ENCODE measurements at places on chromosomes 3 and 15. TPM values are rescaled to one million over a fixed set of nuclear protein-coding genes. Genes with fewer than 3 reads are reported as not detected.

GRCh38 chr15:96053781-96054428 is 276.6 kb upstream of the NR2F2 start:
- no peak for DNase-seq
- H3K36me3 ChIP-seq = no peaks in the 10 kb centered on the region
- no peaks in the 10 kb centered on the region for H3K27me3 ChIP-seq
- H3K4me1 ChIP-seq = peaks cover 14% of the 10 kb centered on the region

GRCh38 chr3:39499651-39500273 is 32.3 kb downstream of the MOBP start:
- H3K4me3 ChIP-seq = no peak overlapping the region
- H3K27me3 ChIP-seq = peaks cover 23% of the 10 kb centered on the region
- DNase-seq = no peak
- no peaks in the 10 kb centered on the region for H3K4me1 ChIP-seq

GRCh38 chr3:136954980-136955780 is 2.6 kb upstream of the IL20RB start:
- no peak for DNase-seq
- peak overlapping the region; percentile 49 for H3K27ac ChIP-seq
- H3K4me3 ChIP-seq = no peak overlapping the region
- no peaks in the 10 kb centered on the region for H3K27me3 ChIP-seq

DNA sequence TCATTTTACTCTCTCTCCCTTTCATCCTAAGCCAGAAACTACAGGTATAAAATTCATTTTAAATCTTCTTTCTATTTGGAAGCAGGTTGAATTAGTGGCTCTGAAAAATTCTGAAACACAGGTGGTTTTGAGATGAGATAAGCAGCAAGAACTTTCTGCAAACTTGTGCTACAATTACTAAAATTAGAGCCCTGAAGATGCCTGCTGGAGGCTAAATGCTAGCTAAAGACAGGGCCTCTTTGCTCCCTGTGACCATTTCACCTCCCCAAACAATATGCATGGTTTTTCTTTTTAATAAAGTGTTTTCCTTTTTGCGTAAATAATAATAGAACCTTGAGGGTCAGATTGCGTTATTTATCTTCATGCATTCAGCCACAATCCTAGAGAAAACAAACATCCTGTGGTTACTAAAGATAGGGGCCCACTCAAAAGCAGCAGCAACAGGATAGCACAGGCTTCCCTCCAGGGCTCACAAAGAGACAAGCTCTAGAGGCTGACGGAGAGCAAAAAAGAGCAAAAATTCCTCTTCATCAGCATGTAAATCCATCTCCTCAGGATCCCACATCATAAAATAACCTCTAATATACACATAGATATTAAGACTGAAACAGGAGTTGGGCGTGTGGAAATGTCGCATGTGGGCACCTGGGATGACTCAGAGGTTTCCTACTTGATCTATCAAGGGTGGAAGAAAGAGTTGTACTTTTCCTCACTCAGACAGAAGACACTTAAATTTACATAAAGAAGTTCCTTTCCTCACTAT is 26.5 kb upstream of the CP start:
- peak overlapping the region; percentile 37 for H3K27ac ChIP-seq
- H3K36me3 ChIP-seq = no peaks in the 10 kb centered on the region
- no peak for DNase-seq
- H3K4me3 ChIP-seq = no peak overlapping the region
- peaks cover 50% of the 10 kb centered on the region for H3K4me1 ChIP-seq
- H3K27me3 ChIP-seq = no peaks in the 10 kb centered on the region

DNA sequence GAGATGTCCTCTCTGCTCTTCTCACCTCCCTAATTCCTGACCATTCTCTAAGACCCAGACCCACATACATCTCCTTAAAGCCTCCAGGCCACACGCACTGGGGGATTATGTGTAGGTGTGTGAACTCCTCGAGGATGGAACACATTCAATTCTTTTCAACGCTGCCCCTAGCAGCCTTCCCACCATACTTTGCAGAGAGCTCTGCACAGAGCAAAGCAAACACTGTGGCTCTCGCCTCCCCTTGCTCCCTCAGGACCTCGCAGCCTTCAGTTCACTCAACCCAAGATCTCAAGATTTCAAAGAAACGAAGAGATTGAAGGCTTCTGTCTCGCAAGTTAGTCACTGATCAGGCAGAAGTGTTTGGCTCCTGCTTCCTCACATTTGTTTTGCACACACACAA is 6.0 kb downstream of the ACTC1 start:
- peaks cover 4% of the 10 kb centered on the region for H3K4me1 ChIP-seq
- H3K4me3 ChIP-seq = no peak overlapping the region
- peaks cover 36% of the 10 kb centered on the region for H3K27me3 ChIP-seq
- no peak for DNase-seq

GRCh38 chr3:179902061-179902460 is 134.7 kb downstream of the PEX5L start:
- peaks cover 25% of the 10 kb centered on the region for H3K27me3 ChIP-seq
- DNase-seq = no peak
- no peak overlapping the region for H3K4me3 ChIP-seq

GRCh38 chr3:78368636-78369345 is 1328.9 kb downstream of the ROBO2 start:
- H3K4me3 ChIP-seq = no peak overlapping the region
- H3K27ac ChIP-seq = no peak overlapping the region
- no peak for DNase-seq
- H3K27me3 ChIP-seq = no peaks in the 10 kb centered on the region
- no peaks in the 10 kb centered on the region for H3K36me3 ChIP-seq

DNA sequence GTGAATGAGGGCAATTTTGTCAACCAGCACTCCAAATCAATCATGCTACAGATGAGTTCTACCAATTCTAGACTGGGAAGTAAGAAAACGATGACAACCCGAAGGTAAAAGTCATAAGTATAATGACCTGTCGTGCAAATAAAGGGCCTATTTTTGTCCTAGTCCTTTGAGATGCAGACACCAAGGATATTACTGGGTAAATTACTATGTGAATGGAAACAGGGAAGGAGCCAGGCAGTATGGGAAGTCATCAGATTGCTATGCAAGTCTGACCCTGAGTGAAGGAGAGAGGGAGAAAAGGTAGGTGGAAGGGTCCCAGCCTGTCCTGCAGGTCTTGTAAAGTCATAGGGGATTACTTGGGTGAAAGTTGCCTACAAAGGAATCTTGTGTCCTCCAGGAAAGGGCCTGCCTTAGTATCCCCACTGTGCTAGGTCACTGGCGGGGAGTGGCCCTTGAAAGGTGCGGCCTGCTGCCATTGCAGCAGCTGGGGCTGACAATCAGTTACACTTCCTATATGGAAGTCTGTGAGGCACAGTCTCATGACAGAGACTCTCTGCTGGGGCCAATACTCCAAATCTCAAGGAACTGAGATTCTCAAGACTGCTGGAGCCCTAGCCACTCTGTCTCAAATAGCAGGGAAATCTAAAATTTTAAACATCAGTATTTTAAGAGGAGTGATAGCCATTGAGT is 149.9 kb upstream of the SLC2A2 start:
- no peak for DNase-seq
- peak overlapping the region; percentile 90 for H3K27ac ChIP-seq
- H3K4me1 ChIP-seq = peaks cover 35% of the 10 kb centered on the region

- no peaks in the 10 kb centered on the region for H3K27me3 ChIP-seq
- H3K36me3 ChIP-seq = peaks cover 3% of the 10 kb centered on the region
- DNase-seq = peak; percentile 61
- no peak overlapping the region for H3K27ac ChIP-seq
Observed at GRCh38 chr3:126964950-126965349, 18.0 kb upstream of the PLXNA1 start.

- peaks cover 54% of the 10 kb centered on the region for H3K4me1 ChIP-seq
- no peak for DNase-seq
- H3K4me3 ChIP-seq = peak overlapping the region; percentile 82
- peak overlapping the region; percentile 99 for H3K27ac ChIP-seq
Observed at GRCh38 chr15:59687836-59688235, 1.3 kb downstream of the BNIP2 start.

DNA sequence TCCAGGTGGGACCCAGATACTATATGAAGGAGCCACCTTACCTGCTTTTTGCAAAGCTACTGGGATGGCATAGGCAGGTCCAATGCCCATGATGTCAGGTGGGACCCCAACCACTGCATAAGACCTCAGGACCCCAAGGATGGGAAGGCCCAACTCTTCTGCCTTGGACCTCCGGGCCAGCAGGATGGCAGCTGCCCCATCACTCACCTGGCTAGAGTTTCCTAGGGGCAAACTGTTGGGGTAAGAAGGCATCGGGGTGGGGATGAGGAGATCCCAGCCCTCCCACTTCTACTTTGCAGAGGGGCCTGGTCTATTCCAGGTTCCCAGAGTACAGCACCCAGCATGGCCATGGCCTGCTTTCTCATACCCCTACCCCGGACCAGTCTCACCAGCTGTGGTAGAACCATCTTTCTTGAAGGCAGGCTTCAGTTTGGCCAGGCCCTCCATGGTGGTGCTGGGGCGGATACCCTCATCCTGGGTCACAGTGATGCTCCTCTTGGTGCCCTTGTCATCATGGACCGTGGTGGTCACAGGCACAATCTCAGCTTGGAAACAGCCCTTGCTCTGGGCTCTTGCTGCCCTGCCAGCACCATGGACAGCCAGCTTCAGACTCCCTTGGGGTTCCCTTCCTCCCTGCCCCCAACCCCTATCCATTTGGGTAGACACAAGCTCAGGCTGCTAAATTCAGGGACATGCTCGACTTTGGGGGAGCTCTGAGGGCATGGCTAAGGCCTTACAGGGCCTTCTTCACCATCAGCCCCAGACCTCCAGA is 10.6 kb downstream of the ACAA1 start:
- H3K4me3 ChIP-seq = no peak overlapping the region
- H3K27me3 ChIP-seq = no peaks in the 10 kb centered on the region
- H3K27ac ChIP-seq = no peak overlapping the region
- H3K4me1 ChIP-seq = no peaks in the 10 kb centered on the region
- DNase-seq = no peak

- H3K4me1 ChIP-seq = peaks cover 2% of the 10 kb centered on the region
- no peaks in the 10 kb centered on the region for H3K36me3 ChIP-seq
- no peak overlapping the region for H3K4me3 ChIP-seq
- DNase-seq = no peak
- peaks cover 53% of the 10 kb centered on the region for H3K27me3 ChIP-seq
- no peak overlapping the region for H3K27ac ChIP-seq
Observed at GRCh38 chr3:159258934-159259333, 457.1 kb downstream of the MFSD1 start.

GRCh38 chr3:31289584-31289983 is 243.1 kb upstream of the STT3B start:
- H3K27me3 ChIP-seq = no peaks in the 10 kb centered on the region

DNA sequence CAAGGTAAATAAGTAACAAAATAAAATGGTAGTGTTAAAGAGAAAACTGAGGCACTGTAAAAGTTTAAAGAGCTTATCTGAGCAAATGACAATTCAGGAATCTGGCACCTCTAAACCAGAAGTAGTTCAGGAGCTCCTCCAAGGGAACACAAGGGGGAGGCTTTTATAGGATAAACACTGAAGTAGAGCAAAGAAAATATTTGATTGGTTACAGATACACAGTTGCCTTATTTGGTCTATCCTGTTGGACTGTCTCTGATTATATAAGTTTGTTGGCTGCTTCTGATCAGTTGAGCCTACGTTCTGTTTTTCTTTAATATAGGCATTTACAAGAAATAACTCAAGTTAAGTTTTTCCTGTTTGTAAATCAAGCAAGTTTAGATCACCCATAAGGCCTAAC is 146.9 kb downstream of the ERC2 start:
- peaks cover 12% of the 10 kb centered on the region for H3K4me1 ChIP-seq
- H3K36me3 ChIP-seq = no peaks in the 10 kb centered on the region
- peaks cover 3% of the 10 kb centered on the region for H3K27me3 ChIP-seq
- H3K4me3 ChIP-seq = no peak overlapping the region

The RETNLB gene
- not detected for total RNA-seq

The CKMT1B gene
- total RNA-seq = not detected

The SLC28A1 gene
- total RNA-seq = not detected

The FETUB gene
- not detected for total RNA-seq

The DNAH1 gene
- total RNA-seq = 9.4 TPM

The VGLL4 gene
- 141 TPM for total RNA-seq

The PGBD4 gene
- 1.6 TPM for total RNA-seq

The DYNLT2B gene
- total RNA-seq = 19.5 TPM

The IL5RA gene
- not detected for total RNA-seq

The DUOXA2 gene
- not detected for total RNA-seq

The DUOX2 gene
- total RNA-seq = not detected

The ANXA2 gene
- total RNA-seq = 2,779 TPM

The SMAD3 gene
- total RNA-seq = 23.2 TPM

The FAM81A gene
- total RNA-seq = 0.54 TPM

The CFAP100 gene
- total RNA-seq = not detected

The SMCO1 gene
- total RNA-seq = not detected

The KLHL40 gene
- total RNA-seq = not detected

The TMEM158 gene
- 6.9 TPM for total RNA-seq

The THUMPD3 gene
- 41.7 TPM for total RNA-seq
